ENCODE measurements at places on chromosomes 2 and 18.

DNA sequence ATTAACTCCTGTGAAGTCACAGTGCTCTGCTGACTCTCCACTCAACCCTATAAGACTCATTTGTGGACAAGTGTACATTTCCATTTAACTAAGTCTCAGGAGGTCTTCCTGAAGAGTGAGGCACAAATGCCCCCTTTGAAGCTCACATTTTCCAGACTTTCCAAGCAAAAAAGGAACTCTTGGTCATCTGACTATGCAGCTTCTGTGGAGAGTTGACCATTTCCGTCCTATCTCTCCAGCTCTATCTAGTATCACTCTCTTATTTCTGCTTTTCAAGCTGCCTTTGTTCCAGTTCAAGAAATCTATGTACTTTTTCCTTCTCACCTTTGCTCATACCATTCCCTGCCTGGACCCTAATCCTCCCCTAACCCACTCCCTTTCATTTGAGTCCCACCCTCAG, 77.0 kb downstream of the ANTXR1 start:
- no peak for DNase-seq

GRCh38 chr2:2850218-2850755, 519.2 kb upstream of the MYT1L start:
- DNase-seq = no peak

DNA sequence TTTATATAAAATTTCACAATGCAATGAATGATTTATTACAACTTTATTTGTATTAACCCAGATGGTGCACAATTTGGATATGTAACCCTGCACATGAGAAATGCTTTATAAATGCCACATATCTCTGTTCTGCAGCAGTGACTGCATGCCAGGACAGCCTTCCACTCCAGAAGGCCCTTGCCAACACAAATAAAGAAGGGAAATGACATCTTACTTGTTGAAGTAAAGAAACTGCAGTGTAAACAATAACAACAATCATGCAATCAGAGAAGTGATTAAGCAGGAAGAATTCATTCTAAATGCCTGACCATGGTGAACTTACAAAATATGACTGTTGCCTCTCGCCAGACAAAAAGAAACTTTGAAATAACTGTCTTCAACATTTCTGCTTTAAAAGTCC, 129.9 kb upstream of the CHST9 start:
- DNase-seq = no peak

DNA sequence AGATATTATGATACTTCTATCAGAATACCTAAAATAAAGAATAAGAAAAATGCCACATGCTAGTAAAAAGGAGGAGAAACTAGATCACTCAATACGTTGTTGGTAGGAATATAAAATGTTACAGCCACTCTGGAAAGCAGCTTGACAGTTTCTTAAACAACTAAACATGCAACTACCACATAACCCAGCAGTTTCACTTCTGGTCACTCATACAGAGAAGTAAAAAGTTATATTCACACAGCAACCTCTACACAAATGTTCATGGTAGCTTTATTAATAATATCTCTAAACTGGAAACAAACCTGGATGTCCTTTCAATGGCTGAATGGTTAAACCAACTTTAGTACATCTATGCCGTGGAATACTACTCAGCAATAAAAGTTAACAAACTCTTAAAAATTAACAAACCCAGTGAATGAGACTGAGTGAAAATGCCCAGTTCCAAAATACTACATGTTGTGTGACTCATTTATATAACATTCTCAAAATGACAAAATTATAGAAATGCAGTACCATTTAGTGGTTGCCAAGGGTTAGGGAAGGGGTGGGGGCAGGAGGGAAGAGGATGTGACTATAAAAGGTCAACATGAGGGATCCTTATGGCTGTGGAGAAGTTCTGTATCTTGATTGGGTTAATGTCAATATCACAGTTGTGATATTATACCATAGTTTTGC, 124.1 kb downstream of the MMADHC start:
- DNase-seq = no peak

DNA sequence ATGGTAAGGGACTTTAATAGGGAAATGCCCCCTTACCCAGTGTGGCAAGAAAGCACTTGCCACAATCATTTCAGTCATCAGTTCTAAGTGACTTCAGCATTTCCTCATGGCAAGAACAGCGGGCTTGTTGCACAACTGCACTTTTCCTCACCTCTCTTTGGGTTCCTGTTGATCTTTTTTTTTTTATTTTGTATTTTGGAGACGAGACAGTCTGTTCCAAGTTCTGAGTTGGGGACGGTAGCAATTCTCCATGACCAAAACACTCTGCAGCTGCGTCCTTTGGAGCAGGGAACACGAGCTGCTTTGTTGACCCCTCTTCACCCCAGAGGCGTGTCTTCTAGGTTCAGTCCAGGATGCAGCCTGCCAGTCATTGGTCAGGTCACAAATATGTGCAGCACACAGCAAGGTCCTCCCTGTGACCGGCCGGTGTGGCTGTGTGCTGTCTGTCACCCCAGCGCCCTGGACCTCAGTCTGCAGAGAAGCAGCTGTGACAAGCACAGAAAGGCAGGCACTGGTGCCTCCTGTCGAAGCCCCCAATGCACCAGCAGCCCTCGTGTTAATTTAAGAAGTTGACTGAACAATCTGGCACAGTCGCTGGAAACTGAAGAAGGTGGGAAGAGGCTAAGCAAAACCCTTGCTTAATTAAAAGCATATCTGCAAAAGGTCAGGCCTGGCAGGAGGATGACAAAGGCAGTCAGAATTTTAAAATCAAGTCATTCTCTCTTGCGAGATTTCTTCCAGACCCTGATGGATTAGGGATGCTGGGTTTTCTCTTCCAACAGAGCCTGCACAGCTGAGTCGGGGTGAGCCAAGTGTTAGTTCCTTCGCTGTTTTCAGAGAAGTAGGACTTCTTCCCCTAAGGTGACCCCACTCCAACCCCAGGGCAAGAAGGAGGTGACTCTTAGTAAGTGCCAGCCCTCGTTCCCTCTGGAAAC, 96.7 kb upstream of the COPS8 start:
- no peak for DNase-seq
